Airway epithelial cell (primary cell): ENCODE measurements at places on chromosomes 5 and 9. TPM values are rescaled to one million over a fixed set of nuclear protein-coding genes. Genes with fewer than 3 reads are reported as not detected.

Gene ZNF189
- total RNA-seq: 6.9 and 8.3 TPM in 2 replicates

Gene LCN12
- total RNA-seq: not detected in 2 replicates

Gene CATSPER3
- total RNA-seq: 0.07 TPM in 1 of 2 replicates, not detected in the other

Gene CCNJL
- 8.6 and 9.0 TPM in 2 replicates for total RNA-seq

Gene PCYOX1L
- 14.7 and 15.0 TPM in 2 replicates for total RNA-seq

Gene SPATA31A3
- not detected in 2 replicates for total RNA-seq

Gene IL5
- not detected in 2 replicates for total RNA-seq

Gene SMIM33
- total RNA-seq: not detected in 2 replicates

Gene PRRT1B
- total RNA-seq: not detected in 2 replicates

Gene NMUR2
- total RNA-seq: not detected in 2 replicates

Gene C5orf58
- total RNA-seq: not detected in 2 replicates

Gene IZUMO3
- total RNA-seq: not detected in 2 replicates

Gene CMYA5
- 0.09 and 0.56 TPM in 2 replicates for total RNA-seq

Gene RGS7BP
- 0.19 TPM in 1 of 2 replicates, not detected in the other for total RNA-seq

Gene NTRK2
- under 0.01 TPM in 1 of 2 replicates, not detected in the other for total RNA-seq

Gene PPIP5K2
- 18.8 and 28.2 TPM in 2 replicates for total RNA-seq

Gene GRXCR2
- not detected in 2 replicates for total RNA-seq

Gene TAL2
- 0.35 TPM in 1 of 2 replicates, not detected in the other for total RNA-seq

Gene ZNF454
- 0.51 and 1.1 TPM in 2 replicates for total RNA-seq

Gene CREB3
- total RNA-seq: 41.8 and 47.8 TPM in 2 replicates

Gene NUTM2F
- total RNA-seq: not detected in 2 replicates

Gene RXRA
- 40.1 and 65.9 TPM in 2 replicates for total RNA-seq

Gene BAAT
- 0.05 and 0.07 TPM in 2 replicates for total RNA-seq

Gene QRFP
- total RNA-seq: not detected in 2 replicates

Gene SNCB
- total RNA-seq: 0.14 and 1.0 TPM in 2 replicates

Gene EPB41L4B
- total RNA-seq: 17.4 and 19.0 TPM in 2 replicates
